ENCODE measurements at places on chromosomes 11 and 22.

- no peak for DNase-seq
These were observed 385.4 kb downstream of the TMEM135 start for GRCh38 chr11:87423161-87423560.

DNA sequence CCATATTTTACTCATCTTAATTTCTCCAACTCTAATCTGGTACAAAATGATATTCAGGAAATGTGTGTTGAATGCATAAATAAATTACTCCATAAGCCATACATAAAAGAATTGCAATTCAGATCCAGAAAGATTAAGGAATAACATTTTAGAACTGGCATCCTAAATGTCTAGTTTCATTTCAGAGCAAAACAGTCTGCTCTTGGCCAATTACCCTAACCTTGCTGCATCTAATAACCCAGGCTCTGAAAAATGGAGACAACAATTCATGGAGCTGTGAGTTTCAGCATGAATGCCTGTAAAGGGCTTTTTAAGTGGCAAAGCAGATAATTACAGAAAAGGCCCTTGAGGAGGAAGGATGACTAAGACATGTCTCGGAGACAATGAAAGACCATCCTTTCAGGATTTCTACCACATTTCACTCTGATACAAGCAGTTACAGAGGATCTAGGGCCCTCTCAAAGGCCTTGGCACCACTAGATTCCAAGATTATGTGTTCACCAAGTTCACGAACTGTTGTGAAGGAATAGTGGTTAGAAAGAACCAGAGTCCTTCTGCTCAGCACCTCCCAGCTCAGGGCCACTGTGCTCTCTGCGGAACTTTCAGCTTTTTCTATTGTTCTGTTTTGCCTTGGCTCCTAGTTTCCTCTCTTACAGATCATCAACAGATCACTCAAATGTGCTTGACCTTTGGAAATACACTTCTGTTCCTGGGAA lies 157.6 kb upstream of the BLID start:
- DNase-seq = no peak

- DNase-seq = no peak
These were observed 23.8 kb downstream of the ARHGAP1 start for GRCh38 chr11:46676436-46677158.

DNA sequence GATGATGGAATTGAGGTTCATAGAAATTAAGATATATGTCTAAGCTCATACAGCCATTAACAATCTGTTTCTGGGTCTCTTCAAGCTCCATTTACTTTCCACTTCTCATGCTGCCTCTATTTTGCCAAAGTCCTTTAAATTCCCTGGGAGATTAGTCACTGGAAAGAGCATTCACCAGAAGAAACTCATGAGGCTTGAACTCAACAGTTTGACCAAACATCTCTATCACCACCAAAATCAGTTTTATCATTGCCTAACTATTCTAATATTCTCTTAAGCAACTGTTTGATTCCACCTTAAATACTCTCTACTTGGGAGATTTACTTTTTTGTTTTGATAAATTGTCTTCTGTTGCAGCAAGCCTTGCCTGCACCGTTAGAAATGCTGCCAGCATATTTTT lies 881.3 kb downstream of the KCNA4 start:
- no peak for DNase-seq

GRCh38 chr11:130121445-130121978 lies 38.1 kb upstream of the ST14 start:
- peak; percentile 35 for DNase-seq

GRCh38 chr11:130897262-130898182 lies 18.8 kb downstream of the SNX19 start:
- no peak for DNase-seq

GRCh38 chr22:48897645-48898370 lies 929.9 kb downstream of the BRD1 start:
- DNase-seq = no peak

DNA sequence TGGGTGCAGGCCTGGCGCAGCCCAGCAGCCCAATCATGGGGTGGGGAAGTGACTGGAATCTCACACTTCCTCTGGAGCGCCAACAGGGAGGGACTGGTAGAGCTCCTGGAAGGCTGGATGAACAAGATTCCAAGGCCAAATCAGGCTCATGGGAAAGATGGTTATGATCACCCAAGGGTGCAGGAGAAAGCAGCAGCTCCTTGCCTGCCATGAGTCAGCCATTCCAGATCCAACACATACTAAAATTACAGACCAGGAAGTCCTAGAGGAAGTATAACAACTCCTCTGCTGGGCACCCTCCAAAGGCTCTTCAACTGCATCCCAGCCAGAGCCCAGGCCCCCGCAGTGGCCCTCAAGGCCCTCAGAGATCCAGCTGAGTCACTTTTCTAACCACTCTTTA lies 427.3 kb downstream of the TENM4 start:
- no peak for DNase-seq

DNA sequence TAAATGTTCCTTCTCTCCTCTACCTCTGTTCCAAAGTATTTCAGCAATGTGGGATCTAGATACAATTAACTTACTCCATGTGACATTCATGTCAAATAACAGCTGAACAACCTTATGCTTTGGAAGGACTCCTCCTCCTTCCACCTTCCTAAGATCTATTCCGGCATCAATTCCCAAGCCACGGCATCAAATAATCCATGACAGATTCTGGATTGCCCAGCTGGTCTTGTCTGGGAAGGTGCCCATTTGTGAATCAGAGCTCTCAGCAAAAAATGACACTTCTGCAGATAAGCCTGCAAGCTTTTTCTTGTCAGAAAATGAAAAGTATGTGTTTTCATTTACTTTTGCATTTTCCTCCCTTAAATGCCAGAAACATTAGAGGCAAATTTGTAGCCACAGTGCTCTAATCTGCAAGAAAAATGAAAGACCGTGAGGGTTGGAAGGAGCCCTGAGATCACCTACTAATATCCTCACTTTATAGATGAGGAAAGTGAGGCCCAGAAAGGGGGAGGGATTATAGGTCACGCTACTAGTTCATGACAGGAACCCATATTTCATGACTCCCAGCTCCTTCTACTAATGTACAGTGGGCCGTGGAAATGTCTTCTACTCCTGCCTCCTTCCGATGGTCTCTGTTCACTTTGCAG lies 124.0 kb downstream of the ME3 start:
- no peak for DNase-seq

DNA sequence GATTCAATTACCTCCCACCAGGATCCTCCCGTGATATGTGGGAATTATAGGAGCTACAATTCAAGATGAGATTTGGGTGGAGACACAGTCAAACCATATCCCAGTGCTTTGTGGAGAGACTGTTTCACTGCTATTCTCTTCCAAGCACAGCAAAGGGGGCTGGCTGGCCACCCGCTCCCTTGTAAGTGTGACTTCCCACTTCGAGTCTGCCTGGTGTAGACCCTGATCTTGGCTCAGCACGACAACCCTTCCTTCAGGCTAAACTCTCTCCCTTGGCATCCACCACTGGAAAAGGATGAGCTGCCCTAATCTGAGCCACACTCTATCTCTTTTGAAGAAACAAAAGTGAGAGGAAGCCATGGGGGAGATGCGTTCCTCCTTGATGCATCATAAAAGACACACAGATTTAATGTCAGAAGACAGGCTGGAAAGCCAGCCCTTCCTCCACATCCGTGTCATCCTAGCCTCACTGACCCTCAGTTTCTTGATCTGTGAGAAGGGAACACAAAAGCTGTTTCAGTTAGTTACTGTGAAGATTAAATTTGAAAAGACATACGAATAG lies 64.7 kb upstream of the CDON start:
- DNase-seq = no peak

- no peak for DNase-seq
These were observed 132.3 kb downstream of the CSNK2A3 start for GRCh38 chr11:11220786-11221185.

- DNase-seq = no peak
These were observed 63.5 kb upstream of the PRDM11 start for GRCh38 chr11:45082744-45083543.

DNA sequence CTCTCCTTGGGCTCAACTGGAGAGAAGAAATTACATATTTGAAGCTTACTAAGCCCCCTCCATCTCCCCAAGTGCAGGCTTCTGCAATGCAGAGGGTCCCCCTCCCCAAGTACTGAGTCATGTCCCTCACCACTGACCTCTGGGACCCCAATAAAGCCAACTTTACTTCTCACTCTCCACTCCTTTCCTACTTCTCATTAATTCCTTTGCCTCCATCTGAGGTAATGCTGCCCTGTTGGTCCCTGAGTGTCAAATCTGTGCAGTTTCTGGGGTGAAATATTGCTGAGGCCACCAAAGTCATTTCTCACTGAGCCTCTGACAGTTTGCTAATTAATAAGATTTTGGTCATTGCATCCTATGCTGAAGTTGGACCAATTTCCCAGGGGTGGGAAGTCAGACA lies 101.6 kb downstream of the NELL1 start:
- no peak for DNase-seq

- no peak for DNase-seq
These were observed 270.5 kb upstream of the CHORDC1 start for GRCh38 chr11:90493379-90493778.

GRCh38 chr11:131710511-131710910 lies 340.1 kb downstream of the NTM start:
- DNase-seq = no peak

GRCh38 chr11:24615451-24616160 lies 118.8 kb downstream of the LUZP2 start:
- no peak for DNase-seq

GRCh38 chr11:77347948-77348347 lies 46.5 kb upstream of the GDPD4 start:
- no peak for DNase-seq

DNA sequence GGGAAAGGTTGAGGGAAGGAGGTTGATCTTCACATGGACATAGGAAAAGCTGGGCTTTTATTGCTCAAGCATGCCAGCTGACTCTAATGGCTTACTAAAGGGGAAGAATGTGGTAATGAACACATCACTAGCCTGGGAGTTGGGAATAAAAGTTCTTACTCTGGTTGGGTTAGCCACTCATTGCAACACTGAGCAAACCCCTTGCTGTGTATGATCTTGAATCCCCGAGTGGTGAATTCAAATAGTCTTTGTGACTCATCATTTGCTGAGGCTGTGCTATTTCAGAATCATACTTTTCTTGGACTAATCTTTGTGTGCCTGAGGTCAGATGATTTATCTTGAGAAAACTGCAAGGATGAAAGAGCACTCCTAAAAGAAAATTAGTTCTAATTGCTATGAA lies 304.1 kb upstream of the ANO5 start:
- no peak for DNase-seq

DNA sequence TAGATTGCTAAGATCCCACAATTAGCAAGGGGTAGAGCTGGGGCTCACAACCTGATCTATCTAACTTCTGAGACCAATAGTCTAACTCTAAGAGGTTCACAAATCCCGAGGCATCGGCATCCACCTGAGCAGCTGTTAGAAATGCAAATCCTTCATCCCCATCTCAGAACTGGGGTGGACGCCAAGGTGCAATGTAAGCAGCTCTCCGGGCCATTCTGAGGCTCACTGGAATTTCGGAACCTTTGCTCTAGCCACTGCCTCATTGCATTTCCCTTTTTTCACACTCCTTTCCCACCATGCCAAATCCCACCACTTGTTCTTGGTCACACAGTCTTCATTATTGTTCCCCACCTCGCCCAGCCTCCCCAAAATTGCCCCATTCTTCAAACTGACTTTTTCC lies 29.8 kb downstream of the MAML2 start:
- DNase-seq = no peak

DNA sequence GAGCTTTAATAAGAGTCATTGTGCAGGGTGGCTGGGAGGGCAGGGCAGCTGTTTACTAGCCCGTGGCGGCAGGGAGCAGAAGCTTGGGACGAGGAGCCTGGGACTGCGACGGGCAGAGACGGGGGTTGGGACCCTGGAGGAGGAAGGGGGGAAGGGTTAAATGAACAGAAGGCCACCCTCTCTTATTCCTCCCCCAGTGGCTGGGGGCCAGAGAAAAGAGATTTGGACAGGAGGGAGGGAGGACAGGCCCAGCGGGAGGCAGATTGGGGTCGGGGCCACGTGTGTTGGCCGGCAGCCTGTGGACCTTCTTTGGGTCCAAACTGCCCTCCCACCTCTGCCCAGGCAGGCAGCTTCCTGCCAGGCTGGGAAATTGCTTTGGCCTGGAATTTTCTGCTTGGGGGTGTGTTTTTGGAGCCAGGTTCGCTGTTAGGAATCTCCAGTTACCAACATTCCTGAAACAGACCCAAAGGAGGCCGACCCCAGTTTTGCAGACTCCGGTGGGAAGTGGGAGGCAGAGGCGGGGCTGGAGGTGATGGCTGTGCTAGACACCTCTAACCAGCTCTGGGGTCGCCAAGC lies 50.2 kb downstream of the APOL3 start:
- DNase-seq = no peak

DNA sequence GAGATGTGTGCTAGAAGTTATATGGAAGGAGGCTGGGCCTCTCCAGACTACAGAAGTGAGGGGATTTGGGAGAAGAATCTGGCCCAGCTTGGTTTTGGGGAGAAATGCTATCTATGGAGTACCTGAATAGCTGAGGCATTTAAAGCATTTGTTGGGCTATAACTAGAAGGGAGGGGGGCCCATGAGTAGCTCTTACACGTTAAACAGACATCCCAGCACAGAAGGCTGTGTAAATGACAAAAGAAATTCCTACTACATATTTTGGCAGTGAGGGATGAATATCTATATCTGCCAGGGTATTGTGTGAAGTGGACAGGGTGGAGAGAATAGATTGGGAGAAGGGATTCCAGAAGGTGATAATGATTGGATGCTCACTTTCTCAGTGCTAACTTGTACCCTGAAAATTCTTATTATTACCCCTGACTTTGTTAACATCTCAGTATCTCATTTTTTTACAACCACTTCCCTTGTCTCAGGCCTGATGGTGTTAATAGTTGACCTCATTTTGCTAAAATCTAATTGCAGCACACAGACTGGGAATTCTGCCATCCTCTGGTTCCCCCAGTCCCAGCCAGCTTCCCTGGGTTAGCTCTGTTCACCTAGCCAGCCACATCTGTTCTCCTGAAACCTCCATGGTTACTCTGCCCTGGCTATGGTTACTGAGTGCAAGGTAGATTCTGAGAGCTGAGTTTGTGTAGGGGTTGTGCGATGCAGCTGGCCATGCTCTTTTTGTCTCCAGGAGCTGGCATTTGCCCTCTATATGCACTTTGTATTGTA lies 28.8 kb upstream of the RRM1 start:
- no peak for DNase-seq

- no peak for DNase-seq
These were observed 90.9 kb upstream of the CRTAM start for GRCh38 chr11:122747351-122747781.

- no peak for DNase-seq
These were observed 1.9 kb downstream of the ACR start for GRCh38 chr22:50739894-50740293.

DNA sequence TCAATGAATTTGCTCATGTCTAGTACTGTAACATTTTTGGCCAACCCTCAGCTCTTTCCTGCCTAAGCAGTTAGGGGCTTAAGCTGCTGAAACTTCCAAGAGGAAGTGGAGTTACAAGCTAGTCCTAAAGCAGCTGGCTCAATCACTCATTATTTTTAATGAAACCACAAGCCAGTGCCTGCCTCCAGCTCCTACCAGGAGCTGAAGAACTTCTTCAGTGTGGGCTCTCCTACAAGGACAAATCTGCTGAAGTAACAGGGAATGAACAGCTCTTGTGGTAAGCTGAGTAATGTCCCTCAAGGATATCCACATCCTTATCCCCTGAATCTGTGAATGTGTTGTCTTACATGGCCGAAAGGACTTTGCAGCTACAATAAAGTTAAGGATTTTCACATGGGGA lies 112.5 kb downstream of the BBOX1 start:
- DNase-seq = no peak

Data from stimulated activated naive CD8-positive, alpha-beta T cell treated with anti-CD3 and anti-CD28 coated beads, Interleukin-15, Interleukin-2, amounts not matched to agents 100 U/mL and 50 U/mL, for 24 hours (primary cell).